ENCODE measurements at places on chromosomes 1 and 21.

DNA sequence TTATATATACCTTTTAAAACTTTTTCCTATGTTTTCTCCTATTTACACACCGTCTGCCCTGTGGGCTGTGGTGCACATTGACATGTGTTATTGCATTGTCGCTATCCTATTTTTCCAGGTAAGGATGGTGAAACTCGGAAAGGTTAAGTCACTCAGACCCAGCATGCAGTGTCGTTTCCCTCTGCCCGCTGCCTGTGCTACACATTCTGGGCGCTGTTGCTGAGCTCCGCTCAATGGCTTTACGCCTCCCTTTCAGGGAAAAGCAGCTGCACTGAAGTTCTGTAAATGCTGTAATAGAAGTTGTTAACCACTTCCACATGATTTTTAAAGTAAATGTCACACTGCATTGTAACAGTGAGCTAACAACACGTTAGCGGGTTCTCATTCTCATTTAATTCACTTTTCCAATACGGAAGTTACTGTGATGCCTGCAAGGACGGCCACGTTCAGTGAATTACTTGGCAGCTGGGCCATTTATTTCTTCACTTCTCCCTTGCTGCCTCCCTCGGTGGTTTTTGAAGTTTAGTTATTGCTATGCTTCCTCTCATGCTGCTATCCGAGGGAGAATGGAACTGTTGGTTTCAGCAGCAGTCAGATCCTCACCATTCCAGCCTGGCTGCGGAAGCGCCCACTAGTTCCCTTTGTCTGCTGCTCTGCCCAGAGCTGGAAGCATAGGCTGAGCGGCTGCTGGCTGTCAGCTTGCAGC, 288.7 kb downstream of the SPATA17 start:
- no peak for DNase-seq

DNA sequence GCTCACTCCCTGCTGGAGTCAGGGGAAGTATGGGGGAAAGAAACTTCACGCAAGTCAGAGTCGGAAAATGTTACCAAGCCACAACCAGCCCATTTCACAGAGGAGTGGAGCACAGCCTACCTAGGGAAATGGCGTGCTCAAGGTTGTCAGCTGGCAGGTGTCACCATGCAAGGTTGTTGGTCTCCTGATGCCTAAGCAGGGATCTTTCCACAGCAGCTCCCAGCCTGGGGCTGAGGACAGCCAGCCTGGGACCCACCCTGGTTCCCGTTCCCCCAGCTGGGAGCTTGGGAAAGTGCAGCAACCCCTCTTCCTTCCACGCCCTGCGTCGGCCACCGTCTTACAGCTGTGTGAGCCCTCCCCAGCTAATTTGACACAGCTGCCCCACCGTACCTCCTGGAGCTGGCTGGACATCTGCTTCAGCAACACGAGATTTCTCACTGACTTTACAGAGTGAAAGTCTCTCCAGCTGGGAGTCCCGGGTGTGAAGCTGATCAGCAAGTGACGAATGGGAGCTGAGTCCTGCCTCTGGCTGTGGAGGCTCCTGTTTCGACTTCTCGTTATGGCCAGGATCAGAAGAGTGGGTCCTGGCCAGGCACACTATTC, 224.6 kb upstream of the RAB4A start:
- DNase-seq = no peak

- DNase-seq = no peak
These were observed 7.8 kb downstream of the CLDN19 start for GRCh38 chr1:42732126-42732680.

DNA sequence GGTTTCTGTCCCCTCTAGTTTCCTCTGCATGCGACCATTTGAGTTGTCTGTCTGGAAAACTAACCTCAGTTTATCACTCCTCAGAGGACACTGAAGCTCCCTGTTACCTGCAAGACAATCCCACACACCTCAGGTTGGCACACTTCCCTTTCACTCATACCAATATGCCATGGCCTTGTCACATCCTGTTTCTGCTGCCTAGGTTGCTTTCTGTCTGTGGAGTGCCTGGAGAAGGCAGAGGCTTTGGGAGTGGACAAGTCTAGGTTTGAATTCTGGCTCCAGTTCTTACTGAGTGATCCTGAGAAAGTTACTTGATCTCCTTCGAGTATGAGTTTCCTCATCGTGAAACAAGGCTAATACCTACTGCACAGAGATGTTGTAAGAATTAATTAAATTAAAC, 171.5 kb upstream of the CACYBP start:
- no peak for DNase-seq

DNA sequence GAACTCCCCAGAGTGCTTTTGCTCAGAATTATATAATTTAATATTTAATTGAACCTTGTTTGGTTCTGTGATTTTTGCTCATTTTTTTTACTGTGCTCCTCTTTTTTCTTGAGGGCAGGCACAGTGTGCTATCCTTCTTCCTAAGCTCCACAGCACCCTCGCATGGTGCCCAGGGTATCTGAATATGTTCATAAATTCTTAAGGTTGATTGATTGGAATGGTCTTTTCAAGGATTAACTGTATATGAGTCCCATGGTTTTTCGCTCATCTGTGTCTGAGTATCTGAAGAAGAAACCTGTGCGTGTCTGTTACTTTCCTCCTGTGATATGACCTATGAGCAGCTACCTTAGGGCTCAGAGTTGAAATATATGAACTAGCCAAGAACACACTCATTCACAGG, 393.7 kb downstream of the HLX start:
- DNase-seq = no peak

- peak; percentile 8 for DNase-seq
These were observed 843 bp downstream of the DIP2A start for GRCh38 chr21:46459356-46460112.

- no peak for DNase-seq
These were observed 12.8 kb downstream of the LDLRAP1 start for GRCh38 chr1:25556132-25556670.

GRCh38 chr1:41486371-41487125, 2.1 kb upstream of the EDN2 start:
- no peak for DNase-seq

DNA sequence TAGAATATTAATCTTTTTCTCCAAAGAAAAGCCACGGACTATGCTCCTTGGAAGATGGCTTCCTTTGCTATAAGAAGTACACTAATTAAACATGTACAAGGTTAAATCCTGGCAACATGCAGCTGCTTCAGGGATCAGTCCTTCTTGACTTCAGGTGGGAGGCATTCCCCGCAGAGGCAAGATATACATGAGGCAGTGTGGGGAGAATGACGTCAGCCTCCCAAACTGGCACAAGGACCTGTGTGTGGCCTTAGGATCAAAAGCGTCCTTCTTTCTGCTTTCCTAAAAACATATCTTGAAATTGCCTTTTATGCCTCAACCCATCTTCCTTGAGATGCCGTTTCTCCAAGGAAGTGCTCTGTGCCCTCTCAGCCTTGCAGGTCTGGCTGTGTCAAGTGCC, 90.3 kb downstream of the WLS start:
- DNase-seq = no peak

GRCh38 chr1:6509220-6509918, 17.9 kb upstream of the PLEKHG5 start:
- no peak for DNase-seq

GRCh38 chr1:61260171-61260570, 177.8 kb downstream of the NFIA start:
- no peak for DNase-seq

- DNase-seq = no peak
These were observed 26.7 kb downstream of the ATG4C start for GRCh38 chr1:62810420-62811274.

DNA sequence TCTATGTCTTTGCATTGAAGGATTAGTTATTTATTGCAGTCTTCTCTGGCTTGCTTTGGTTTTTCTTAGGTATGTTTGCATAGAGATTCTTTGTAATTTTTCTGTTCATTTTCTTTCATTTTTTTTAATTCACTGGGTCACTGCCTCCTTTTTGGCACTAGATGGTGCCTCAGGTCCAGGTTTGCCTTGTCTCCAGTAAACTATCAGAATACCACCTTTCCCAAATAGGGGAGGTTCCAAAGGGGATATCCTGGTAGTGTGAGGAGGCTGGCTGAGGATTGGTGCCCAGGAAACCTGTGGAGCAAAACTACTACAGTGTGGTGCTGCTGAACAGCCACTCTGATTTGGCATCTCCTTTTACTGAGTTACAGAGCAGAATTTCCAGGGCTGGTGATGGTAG, 257.1 kb downstream of the KCTD3 start:
- DNase-seq = no peak

DNA sequence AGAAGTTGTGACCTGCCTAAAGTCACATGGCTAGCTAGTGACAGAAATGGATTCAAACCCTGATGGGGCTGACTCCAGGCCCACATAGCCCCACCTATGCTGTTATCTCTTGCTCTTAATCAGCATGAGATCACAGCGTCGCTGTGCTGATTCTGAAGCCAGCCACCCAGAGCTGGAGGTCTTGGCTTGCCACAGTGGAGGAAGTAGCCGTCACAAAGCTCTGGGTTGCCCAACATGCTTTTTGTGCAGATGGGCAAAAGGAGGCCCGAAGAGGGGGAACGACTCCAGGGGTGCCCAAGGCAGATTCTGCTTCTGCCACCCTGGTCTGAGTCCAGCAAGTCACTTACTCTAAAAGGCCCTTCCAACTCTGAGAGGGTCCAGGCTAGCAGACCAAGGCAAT, 14.7 kb upstream of the MFSD2A start:
- DNase-seq = no peak

GRCh38 chr1:23615423-23615822, 56.1 kb upstream of the ID3 start:
- no peak for DNase-seq

DNA sequence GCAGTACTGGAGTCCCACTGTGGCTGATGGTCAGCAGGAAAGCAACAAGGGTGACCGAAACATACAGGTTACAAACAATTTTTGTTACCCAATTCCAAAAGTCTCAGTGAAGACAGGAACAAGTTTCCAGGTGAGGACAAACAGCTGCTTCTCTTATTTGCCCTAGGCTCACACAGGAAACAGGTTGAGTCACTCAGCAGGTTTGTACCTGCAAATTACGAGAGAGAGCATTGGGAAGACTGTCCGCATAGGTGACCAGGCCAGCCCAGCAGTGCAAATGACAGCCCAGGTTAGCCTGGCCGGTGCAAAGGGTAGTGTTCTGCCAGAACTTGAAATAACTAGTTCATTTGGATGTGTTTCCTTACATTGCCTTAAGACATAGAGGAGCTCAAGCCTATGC, 40.0 kb upstream of the DSCAM start:
- no peak for DNase-seq

Data from CD4-positive, alpha-beta T cell treated with Interleukin-21 for 1 hour (primary cell).